ENCODE measurements at places on chromosomes 11 and 22. TPM values are rescaled to one million over a fixed set of nuclear protein-coding genes. Genes with fewer than 3 reads are reported as not detected.

- no peak for DNase-seq
Observed at GRCh38 chr11:114832532-114833125, 154.3 kb downstream of the NXPE2 start.

DNA sequence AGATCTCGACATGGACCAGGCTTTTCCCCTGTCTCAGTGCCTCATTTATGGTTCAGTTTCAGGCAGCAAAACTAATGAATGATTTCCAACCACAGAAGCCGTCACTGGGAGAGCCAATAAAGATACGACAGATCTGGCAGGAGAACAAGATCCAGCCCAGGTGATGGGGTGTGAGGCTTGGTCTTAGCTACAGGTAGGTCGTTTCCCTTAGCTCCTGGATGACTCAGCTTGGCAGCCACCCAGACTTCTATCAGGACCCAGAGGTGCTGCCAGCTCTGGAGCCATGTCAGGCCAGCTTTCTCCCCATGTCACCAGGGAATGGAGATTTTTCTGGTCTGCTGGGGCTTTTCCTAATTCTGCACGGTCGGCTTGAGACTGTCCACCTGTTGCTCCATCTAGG, 36.3 kb upstream of the APOBEC3A start:
- DNase-seq: peak; percentile 42

DNA sequence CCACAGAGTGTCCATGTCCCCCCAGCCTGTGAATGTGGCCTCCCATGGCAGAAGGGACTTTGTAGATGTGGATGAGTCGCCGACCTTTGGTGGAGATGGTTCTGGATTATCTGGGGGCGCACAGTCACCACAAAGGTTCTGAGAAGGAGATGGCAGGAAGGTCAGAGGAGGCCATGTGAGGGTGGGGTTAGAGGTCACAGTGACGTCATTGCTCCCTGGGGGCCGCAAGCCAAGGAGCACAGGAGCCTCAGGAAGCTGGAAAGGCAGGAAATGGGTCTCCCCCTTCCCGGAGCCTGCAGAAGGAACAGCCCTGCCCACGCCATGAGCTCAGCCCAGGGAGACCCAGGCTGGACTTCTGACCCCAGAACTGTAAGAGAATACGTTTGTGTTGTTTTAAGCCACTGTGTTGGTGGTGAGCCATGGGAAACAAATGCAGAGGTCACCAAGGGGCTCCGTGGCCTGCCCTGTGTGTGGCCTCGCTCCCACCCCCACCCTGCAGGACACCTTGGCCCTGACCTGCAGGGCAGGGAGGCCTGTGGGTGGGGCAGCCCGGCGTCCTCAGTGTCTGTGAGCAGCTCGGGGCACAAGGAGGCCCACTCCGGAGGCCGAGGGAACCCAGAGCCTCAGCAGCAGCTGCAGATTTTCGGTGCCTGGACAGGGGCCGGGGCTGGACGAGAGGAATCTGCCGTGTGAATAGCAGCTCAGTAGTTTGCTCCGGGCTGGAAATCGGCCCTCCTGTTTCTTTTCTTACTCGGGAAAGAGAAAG, 32.1 kb downstream of the GRAMD4 start:
- peak; percentile 79 for DNase-seq

DNA sequence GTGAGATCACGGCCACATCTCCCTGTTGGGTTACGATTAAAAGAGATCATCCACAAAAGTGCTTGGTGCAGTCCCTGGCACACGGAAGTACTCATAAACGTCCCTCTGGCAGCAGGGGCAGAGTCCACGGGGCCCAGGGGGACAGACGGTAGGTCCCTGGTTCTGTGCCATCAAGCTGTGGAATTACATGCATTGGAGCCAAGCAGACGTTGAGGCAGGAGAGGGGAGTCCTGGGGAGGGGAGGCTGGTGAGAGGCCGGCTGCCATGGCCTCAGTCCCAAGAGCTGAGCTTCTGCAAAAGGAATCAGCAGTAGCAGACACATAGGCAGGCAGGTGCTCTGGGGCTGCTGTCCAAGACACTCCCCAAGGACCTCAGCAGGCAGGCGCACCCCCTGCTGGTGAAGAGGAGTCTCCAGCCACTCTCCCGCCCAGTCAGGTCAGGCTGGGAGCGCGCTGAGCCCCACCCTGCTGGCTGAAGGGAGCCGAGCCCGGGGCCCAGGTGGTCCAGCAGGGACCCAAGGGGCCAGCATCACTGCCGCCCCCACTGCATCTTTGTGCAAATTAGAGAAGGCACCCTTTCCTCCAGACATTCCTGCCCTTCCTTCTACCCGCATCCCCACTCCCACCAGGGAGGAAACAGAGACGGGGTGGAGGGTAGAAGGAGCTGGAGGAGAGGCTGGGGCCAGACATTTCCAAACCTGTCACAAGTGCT, 7.6 kb upstream of the KCTD17 start:
- peak; percentile 78 for DNase-seq

GRCh38 chr11:68828155-68828931, 13.4 kb downstream of the CPT1A start:
- DNase-seq: no peak

- DNase-seq: no peak
Observed at GRCh38 chr11:61513143-61513765, 4.7 kb downstream of the LRRC10B start.

GRCh38 chr11:92396133-92396532, 171.5 kb downstream of the FAT3 start:
- DNase-seq: no peak

GRCh38 chr11:10908215-10908951, 50.5 kb upstream of the ZBED5 start:
- no peak for DNase-seq

DNA sequence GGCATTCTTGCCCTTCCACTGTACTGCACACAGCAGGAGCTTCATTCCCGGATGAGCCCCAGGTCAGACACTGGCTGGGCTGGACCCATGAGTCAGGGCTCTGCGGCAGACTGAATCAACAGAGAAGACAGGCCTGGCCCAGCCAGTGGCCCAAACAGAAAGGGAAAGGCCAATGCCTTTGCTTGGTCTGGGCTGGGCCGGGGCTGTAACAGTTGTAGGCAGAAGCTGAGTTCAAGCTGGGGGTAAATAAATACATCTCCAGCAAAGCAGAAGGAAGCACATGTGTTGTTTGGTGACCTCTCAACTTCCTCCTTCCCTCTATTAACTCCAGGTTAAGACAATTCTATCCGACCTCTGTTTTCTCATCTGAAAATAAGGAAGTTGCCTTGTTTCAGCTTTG, 1.8 kb upstream of the SMIM35 start:
- DNase-seq: peak; percentile 74

DNA sequence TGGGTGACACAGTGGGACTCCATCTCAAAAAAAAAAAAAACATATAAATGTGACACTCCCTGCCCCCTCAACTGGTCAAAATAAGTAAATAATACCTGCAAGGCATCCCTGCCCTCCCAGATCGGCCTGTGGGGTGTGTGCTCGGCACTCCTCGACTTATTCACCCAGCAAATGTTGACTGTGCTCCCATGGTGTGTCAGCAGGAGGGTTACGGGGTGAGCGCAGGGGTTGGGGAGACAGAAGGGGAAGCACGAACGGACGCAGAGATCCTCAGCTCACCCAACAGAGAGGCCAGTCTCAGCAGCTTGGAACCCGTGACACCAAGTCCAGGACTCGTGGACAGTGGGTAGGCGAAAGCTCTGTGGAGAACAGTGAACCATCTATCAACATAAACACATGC, 1.6 kb upstream of the ADM2 start:
- DNase-seq: no peak

DNA sequence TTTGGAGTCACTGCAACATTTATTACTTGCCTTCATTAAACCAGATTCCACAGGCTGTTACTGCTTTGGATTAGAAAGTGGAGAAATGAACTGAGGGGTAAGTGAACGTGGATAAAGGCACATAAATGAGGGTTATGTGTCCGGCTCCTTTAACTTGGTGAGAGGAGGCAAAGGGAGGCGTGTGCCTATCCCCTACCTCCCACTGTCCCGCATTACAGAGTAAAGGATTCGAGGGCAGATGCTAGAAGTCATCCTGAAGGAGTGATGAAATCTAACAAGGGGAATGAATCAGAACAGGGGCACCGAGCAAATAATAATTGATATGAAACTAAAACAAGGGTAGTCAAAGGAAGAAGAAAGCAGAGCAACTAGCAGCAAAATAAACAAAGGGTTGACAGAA, 147.2 kb downstream of the GRIA4 start:
- no peak for DNase-seq

GRCh38 chr11:112761911-112762706, 199.1 kb upstream of the NCAM1 start:
- DNase-seq: peak; percentile 66

DNA sequence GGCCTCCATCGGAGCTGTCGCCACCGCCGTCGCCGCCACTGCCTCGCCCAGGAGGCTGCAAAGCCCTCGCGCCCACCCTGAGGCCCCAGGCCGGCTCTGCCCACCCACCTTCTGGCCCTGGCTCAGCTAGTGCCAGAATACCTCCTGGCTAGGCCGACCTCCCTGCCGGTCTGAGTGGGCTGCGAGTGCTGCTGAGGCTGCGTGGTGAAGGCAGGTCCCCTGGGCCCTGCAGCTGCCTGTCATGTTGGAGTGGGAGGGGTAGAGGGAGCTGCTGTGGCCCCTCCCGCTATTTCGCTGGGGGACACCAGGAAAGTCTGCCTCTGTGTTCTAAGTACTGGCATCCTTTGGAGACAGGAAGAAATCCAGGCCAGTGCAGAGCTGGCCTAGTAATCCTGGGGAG, 34.2 kb downstream of the LRRC10B start:
- DNase-seq: no peak

DNA sequence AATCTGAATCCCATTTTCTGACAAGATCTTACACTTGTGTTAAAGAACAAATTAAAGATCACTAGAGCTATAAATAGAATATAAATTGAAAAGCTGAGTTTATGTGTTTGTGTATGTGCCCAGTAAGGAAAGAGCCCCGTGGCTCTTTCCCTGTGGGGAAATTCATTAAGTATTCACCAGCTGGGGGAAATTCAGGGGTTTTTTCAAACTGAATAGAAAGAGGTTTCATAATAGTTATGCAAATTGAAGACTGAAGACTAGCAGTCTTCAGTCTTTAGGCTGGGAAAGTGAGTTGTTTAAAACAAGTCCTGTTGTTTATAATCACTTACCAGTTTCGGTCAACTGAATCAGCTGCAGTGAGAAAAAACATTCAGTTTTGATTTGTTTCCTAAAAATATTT, 11.3 kb upstream of the MS4A7 start:
- no peak for DNase-seq

DNA sequence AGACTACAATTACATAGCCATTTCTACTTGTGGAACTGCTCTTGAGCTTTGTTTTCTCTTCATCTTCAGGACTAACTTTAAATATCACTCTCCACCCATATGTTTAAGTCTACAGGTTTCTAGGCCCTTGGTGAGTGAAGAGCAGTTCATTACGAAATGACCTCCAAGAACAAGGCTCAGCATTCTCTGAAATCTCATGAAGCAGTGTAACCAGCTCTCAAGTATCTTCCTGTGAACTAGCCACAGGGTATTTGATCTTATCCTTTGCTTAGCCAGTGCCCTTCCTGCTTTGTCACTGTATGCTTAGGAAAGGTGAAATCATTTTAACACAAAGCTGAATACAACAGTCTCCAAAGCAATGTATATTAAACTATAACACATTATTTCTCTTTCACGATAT, 20.4 kb upstream of the LYVE1 start:
- DNase-seq: no peak

- DNase-seq: no peak
Observed at GRCh38 chr11:75777461-75778110, 9.0 kb downstream of the DGAT2 start.

- no peak for DNase-seq
Observed at GRCh38 chr22:26453812-26454500, 24.9 kb downstream of the ASPHD2 start.

GRCh38 chr11:76795290-76795935, 12.3 kb downstream of the TSKU start:
- DNase-seq: peak; percentile 4

GRCh38 chr22:49664891-49665290, 162.8 kb downstream of the BRD1 start:
- no peak for DNase-seq

DNA sequence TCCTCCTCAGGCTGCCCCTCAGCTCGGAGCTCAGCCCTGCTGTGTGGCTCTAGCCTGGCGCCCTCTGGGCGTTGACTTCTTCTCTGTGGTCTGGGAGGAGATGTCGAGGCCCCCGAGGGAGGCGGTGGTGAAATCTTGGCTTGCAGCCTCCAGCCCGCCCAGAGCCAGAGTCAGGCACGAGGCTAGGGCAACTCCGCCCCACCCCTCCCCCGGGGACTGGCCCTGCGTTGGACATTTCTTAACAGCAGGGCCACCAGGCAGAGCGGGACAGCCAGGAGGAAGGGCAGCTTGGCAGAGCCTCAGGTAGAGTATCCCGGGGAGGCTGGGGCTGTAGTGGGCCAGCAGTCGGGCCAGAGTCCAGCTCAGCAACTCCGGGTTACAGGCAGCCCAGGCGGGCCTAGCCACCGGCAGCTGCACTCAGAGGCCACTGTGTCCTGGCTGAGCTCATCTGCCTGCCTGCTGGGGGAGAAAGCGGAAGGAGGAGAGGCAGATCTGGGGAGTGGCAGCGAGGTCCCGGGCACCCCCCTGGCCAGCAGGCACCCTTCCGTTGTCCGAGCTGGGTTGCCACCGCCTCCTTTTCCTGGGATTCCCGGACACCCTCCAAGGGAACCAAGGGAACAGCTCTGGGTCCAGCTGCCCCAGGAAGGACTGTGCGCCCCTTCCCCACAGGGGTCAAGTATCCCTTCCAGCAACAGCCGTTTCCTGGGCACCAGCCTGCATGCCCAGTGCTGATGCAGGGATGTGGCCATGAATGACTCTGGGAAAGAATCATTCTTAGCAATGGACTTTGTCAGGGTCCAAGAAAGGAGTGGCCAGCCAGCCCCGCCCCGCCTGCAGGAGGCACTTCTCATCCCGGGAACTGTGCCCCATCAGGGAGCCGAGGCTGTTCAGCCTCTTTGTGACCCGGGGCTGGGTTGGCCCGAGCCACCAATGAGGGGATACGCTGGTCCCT, at the start of gene ALDH3B1:
ALDH3B1 (plus strand) TSS at position 238 of the 952 bp plus-strand sequence. CDS start 4,971 bp downstream, outside the sequence.
- peak; percentile 90 for DNase-seq

- no peak for DNase-seq
Observed at GRCh38 chr11:66172146-66172545, 96.3 kb upstream of the RAB1B start.

DNA sequence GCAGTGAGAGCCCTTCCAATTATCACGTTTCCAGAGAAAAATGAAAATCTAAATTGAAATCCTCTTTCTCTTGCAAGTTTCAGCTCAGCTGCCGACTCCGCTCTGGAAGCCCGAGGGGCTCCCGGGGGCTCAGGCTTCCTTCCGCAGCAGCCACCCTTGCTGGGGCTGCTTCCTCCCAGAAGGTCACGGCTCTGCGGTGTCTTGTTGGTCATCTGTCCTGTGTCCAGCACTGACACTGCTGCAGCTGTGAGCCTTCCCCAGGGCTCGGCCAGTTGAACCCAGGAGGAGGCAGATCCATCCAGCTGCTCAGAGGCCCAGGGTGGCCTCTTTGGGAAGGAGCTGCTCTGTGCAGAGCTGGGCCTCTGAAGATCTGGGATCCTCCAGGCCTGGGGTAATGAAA, 1337.2 kb downstream of the TBC1D22A start:
- DNase-seq: no peak

The CCDC116 gene
- not detected for total RNA-seq

The FGF4 gene
- not detected for total RNA-seq

The RFPL2 gene
- total RNA-seq: not detected

The HINFP gene
- 10.4 TPM for total RNA-seq

The PATE2 gene
- total RNA-seq: not detected

The OR6T1 gene
- not detected for total RNA-seq

The EMID1 gene
- 0.27 TPM for total RNA-seq

The TMEM225 gene
- total RNA-seq: not detected

The SCGB2A2 gene
- total RNA-seq: not detected

The SERHL2 gene
- total RNA-seq: 2.7 TPM

The CHRM4 gene
- total RNA-seq: 0.27 TPM

The OR5P2 gene
- not detected for total RNA-seq

The WDR74 gene
- total RNA-seq: 28.1 TPM

The SCN4B gene
- 12.7 TPM for total RNA-seq

The SESN3 gene
- 11.4 TPM for total RNA-seq
